OCI-LY7 (cell line): ENCODE measurements at places on chromosomes 6 and 20.

DNA sequence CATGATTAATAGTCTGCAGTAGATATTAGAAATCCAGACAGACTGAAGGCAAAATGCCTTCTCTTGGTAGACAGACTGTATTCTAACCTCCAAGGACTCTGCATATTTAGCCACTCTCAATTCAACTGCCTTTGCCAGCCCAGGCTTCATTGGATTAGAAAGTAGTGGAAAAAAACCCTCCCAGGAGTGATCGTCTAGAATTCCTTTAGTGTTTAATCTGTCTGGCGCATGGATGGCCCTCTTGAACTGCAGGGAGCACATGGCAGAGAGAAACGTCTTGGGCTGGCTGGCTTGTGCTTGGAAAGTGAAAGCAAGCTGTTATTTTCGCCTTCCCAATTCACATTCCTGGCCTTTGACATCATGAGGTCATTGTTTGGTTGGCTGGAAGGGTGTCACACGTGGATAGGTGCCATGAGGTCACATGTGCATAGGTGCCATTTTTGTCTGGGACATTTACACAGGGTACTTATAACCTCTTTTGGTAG lies 30.9 kb upstream of the NEDD9 start:
- no peak for DNase-seq

- DNase-seq, result no peak
Measured at GRCh38 chr6:14863902-14864850, 381.7 kb upstream of the JARID2 start.

DNA sequence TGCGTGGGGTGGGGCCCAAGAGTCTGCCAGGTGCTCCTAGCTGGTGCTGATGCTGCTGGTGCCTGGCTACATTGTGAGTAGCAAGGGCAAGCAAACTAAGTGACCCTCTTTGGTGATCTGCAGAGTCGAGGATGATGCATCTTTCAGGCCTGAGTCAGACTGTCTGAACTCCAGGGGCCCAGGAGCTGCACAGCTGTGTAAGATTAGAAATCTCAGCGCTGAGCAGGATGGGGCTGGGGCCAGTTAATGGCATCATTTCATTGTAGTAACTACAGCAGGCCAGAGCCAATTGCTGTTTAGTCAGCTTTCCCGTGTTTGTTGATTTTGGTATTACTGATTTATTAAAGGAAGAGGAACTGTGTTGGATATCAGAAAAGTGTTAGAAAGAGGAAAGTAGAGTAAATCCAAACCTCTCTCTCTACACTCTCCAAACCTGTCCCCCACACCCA lies 365.2 kb downstream of the PAX1 start:
- DNase-seq, result no peak

DNA sequence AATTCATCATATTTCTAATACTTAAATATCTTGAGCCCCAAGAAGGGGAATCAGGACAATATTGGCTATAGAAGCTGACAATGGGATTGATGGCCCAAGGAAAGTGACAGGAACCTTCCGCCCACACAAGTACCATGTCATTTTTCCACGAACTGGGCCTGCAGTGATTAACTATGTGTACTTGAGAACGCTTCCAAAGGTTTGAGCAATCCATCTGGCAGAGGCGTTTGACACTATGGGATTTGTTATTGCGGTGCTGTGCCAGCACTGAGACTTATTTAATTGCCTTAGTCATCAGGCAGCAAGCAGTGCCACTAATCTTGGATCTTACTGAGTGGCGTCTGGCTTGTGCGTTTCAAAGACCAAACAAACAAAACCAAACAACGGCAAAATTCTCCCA lies 135.6 kb upstream of the UST start:
- no peak for DNase-seq

GRCh38 chr6:69386426-69386825 lies 410.4 kb downstream of the LMBRD1 start:
- DNase-seq, result no peak

- DNase-seq, result peak; percentile 89
Measured at GRCh38 chr6:41602864-41603608, 35.2 kb upstream of the MDFI start.

- no peak for DNase-seq
Measured at GRCh38 chr6:36980876-36981619, 4.9 kb downstream of the MTCH1 start.

DNA sequence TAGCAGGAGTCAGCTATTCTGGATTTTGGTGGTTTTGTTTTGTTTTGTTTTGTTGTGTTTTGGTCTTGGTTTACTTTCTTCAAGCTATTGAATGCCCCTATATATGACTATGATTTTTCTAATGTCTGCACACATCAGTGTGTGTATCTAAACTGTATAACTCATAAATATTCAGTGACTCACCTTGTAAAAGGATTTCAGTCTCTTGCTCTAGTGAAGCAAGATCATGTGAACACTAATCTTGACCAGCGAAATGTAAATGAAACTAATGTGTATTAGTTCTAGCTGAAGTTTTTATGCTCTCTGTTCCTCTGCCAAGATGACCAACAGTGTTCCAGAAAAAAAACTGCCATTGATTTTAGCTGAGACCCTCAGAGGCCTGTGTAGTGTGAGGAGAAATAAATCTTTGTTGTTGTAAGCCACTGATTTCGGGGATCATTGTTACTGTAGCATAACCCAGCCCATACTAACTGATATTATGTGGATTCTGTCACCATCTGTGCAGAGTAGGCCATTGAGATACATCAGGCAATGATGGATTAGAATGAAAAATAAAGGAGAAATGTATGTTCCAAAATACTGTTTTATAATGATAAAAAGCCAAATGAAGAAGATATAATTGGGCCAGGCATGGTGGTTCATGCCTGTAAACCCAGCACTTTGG lies 11.5 kb upstream of the BTBD9 start:
- no peak for DNase-seq

GRCh38 chr20:20095114-20095872 lies 43.0 kb downstream of the CFAP61 start:
- no peak for DNase-seq
